ENCODE measurements at places on chromosomes 16 and 17.

- DNase-seq: no peak
Observed at GRCh38 chr16:85621698-85622428, 8.7 kb downstream of the GSE1 start.

GRCh38 chr17:80485846-80486245, 9.4 kb upstream of the NPTX1 start:
- DNase-seq: no peak

DNA sequence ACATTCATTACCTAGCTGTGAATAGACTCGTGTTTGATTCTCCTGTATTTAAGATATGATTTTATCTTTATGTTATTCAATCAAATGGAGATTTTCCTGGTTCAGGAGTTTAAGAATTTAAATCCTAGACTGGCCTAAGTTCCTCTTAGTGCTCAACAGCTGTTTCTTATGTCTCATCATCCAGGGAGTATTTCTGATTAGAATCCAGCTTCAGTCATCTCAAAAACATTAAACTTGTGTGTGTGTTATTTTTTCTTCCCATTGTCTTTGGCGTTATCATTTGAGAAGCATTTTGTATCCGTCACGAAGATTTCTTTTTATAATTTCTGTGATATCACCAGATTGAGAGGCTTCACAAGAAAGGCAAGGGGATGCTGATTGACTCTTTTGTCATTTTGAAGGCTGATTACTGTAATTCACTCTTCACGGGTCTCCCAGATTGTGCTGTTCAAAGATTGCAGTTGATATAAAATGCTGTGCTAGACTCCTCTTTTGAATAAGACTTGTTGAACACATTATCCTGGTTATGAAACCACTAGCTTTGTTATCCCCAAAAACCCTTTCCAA, 204.8 kb downstream of the CDH8 start:
- DNase-seq: no peak

- DNase-seq: no peak
Observed at GRCh38 chr16:12141073-12141951, 164.8 kb downstream of the SNX29 start.
